ENCODE measurements at places on chromosomes 12 and 14.

DNA sequence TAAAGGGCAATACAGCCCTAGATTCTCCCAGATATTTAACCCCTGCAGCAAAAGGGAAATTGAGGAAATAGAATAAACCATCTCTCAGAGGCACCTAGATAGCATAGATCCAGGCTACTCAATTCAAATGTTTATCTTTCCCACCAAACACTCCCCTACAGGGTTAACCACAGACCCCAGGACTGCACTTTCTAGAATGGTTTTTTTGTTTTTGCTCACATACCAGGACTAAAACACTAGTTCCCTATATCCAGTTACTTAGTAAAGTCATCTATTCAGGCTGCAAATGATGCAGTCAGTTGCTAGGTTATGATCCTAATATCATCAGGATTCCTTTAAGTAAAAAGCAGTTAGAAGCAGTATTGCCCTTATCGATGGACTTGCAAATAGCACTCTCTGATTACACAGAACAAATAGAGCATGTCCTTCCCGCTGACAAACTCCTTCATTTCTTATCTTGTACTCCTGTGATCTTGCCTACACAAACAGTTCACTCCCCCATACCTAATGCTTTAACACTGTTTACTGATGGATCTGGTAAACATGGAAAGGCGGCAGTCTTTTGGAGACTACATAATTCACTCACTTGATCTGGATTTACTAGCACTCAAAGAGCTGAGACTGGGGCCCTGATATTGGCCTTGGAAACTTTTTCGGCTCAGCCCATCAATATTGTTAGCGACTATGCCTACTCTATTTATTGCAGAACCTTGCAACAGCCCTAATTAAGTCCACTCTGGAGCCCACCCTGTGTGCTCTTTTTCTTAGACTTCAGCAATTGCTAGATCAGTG lies 257.2 kb upstream of the DIO2 start:
- no peak for DNase-seq

DNA sequence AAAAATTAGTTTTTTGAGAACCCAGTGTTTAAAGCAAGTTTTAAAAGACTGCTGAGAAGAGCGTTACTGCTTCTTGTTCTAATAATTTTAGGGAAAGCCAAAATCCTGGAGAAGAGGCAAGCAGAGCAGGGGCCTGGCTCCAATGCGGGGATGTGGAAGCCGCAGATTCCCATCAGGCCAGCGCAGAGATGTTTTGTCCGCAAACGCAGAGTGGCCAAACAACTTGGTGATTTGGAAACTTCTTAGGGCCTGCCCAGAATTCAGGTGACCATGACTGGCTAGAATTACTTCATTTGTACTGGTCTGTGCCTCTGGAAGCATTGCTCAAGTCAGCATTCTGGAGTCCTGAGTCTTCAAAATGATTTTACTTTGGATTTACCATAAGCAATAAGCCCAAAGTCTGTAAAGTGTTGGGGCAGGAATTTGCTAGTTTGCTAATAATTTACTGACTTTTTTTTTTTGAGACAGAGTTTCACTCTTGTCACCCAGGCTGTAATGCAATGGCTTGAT lies 208.4 kb downstream of the PPM1H start:
- no peak for DNase-seq

DNA sequence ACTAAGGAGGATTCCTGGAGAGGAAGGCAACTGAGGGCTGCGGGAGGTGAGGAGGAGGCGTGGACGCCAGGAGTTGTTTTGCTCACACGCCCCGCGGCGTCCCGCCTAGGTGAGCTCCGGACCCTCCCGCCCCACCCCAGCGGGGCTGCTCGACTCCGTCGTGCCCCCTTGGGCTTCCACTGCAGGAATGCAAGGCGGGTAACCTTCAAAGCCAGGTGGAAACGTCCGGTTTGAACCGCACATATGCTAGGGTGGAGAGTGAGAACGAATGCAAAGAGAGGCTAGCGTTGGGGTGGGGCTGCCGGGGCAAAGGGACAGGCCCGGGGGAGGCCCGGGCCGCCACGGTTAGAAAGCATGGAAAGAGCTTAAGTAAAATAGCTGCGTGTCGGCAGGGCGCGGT lies 5.4 kb upstream of the DPPA3 start:
- no peak for DNase-seq

GRCh38 chr12:43815416-43815815 lies 9.3 kb upstream of the TWF1 start:
- DNase-seq = no peak

- DNase-seq = no peak
These were observed 2.5 kb downstream of the AHNAK2 start for GRCh38 chr14:104975481-104976197.

DNA sequence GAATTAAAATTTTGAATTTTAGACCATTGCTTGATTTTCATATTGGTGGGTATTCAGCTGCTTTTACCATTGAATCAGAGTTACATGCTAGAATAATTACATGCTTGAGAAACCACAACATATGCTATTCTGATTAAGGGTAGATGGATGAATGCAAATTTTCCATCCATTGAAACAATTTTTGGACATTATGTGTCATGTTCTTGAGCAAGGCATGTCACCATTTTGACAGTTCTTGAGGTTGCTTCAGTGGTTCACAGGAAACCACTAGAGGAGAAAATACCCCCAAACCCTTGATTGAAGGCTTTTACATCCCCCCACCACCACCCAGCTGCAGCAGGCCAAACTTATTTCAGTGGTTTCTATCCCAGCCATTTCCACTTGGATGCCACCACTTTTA lies 13.5 kb downstream of the UBR7 start:
- DNase-seq = no peak

DNA sequence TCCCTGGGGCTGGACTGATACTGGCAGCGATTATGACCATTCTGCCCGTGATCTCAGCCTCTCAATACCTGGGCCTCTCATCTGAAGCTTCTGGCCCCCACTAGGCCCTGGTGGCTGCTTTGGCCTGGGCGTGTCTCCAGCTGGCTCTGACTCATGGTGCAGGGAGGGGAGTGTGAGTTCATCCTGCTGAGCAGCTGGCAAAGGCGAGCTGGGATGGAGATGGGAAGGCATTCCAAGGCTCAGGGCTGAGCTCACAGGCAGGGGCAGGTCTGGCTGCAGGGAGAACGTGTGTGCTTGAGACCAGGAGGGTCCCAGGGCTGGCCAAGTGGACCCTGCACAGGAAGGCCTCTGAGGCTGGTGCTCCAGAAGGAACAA lies 221.8 kb downstream of the TMEM121 start:
- DNase-seq = no peak

DNA sequence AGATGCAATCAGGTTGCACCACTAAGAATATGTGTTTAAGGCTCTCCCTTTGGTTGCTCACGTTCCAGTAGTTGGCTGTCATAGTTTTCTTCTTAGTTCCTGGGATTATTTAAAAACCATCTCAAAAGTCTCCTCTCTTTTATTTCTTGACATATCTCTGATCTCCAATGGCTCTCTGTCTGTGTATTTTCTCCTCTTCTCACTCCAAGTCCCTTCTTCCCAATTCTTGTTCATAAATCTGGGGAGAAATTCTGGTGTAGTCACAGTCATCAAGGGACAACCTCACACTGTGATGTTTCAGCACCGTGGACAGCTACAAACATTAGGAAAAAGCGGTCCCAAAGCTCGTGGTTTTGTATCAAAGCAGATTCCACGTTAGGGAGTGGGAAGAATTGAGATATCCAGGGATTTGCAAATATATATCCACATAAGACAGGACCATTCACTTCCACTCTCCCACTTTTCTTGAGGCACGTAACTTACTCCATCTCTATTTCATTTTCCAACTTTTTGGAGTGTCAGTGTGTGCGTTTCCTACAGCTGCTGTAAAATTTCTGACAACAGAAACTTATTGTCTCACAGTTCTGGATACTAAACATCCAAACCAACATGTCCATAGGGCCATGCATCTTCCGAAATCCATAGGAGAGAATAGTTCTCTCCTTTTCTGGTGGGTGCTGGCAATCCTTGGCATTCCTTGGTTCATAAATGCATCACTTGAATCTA lies 80.6 kb upstream of the TMEM233 start:
- no peak for DNase-seq

GRCh38 chr14:59313144-59313651 lies 124.7 kb downstream of the DAAM1 start:
- DNase-seq = no peak

Measured in stimulated activated CD8-positive, alpha-beta memory T cell treated with anti-CD3 and anti-CD28 coated beads, Interleukin-15, amount 100 ng/mL, for 48 hours (primary cell).